ENCODE measurements at places on chromosomes 2 and 18. TPM values are rescaled to one million over a fixed set of nuclear protein-coding genes. Genes with fewer than 3 reads are reported as not detected.

The MC2R gene
- not detected for total RNA-seq

The AGXT gene
- not detected for total RNA-seq

The EFR3B gene
- 14.7 TPM for total RNA-seq

The WDCP gene
- 11.8 TPM for total RNA-seq

The CTLA4 gene
- total RNA-seq: not detected

The CTAGE1 gene
- total RNA-seq: not detected
